ENCODE measurements at places on chromosomes 5 and 9.

DNA sequence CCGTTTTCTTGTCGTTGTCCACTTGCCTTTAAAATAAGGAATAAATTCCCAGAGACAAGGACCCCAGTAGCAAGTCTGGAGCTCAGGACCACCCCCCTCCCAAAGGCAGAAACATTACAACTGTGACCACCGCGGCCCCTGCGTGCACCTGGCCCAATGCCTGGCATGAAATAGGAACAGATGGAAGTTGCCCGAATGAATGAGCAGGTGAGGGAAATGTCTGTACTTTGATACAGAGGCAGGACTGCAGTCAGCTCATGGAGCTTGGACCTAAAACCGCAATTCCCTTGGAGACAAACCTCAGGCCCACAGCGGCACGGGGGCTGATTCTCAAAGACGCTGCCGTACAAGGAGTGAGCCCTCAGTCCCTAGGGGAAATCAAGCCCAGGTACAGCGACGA lies 55.3 kb upstream of the SARDH start:
- DNase-seq, result no peak

DNA sequence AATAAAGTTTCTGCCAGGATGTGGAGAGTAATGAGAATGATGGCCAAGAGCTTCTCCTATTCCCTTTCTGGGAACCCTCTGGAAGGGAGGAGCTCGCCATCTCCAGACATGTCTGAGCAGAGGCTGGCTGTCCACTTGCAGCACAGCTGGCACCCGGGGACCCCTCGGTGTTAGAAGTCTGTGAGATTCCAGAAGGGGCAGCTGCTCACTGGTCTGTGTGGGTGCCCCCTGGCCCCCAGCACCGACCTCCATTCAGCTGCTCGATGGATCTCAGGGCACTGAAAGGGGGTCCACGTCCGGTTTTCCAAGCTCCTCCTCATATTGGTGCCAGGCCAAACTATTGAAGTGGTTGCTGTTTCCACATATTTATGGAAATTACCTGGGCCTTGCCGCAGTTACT lies 3.6 kb upstream of the FAM163B start:
- DNase-seq, result no peak

- no peak for DNase-seq
Observed at GRCh38 chr9:131046093-131046380, 37.1 kb downstream of the LAMC3 start.

DNA sequence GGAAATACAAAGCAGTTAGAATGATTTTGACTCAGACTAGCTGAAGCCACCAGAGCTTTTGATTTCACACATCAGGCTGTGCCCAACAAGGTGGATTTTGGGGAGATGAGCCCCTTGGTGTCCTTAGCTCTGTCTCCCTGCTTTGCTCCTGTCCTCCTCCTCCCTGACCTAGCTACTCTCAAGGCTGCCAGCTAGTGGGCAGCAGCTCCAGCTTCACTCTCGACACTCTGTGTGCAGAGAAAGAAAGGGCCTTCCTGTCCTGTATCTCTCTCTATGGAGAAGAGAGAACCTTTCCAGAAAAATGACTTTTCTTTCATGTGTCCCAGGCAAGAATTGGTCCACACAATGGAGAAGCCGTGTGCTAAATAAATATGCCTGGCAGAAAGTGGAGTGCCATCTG lies 446.2 kb downstream of the SEMA5A start:
- DNase-seq, result no peak

- DNase-seq, result no peak
Observed at GRCh38 chr9:6230037-6230780, 14.6 kb downstream of the IL33 start.

GRCh38 chr5:81757404-81757803 lies 6.5 kb upstream of the SSBP2 start:
- DNase-seq, result no peak

GRCh38 chr9:91799113-91799744 lies 150.8 kb downstream of the ROR2 start:
- no peak for DNase-seq

DNA sequence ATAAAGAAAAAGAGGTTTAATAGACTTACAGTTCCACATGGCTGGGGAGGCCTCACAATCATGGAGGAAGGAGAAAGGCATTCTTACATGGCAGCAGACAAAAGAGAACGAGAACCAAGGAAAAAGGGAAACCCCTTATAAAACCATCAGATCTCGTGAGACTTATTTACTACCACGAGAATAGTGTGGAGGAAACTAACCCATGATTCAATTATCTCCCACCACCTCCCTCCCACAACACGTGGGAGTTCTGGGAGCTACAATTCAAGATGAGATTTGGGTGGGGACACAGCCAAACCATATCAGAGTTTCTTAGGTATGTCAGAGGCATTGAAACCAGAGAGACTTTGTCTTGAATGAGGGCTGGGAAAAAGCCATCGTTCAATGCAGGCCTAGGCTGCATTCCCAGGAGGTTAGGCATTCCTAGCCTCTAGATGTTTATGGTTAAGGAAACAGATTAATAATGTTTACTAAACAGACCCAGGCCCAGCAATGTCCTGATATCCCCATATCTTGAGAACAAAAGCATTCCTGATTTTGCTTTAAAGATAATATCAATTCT lies 7.5 kb upstream of the PAIP1 start:
- no peak for DNase-seq

DNA sequence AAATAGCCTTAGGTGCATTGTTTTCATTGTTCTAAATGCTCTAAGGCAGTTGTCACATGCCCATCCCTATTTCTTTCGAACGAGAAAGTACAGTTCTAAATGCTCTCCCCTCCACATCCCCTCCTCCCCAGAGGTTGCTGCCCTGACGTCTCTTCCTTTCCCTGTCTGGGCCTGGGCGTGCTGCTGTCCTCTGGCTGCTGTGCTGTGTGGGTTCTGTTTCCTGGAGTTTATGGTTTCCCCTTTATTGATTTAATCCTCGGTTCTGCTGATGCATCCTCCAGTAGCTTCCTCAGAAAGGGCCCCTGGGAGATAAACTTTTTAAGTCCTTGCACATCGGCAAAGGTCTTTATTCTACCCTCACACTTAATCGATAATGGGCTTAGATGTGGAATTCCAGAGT lies 48.8 kb downstream of the MVB12B start:
- DNase-seq, result no peak

DNA sequence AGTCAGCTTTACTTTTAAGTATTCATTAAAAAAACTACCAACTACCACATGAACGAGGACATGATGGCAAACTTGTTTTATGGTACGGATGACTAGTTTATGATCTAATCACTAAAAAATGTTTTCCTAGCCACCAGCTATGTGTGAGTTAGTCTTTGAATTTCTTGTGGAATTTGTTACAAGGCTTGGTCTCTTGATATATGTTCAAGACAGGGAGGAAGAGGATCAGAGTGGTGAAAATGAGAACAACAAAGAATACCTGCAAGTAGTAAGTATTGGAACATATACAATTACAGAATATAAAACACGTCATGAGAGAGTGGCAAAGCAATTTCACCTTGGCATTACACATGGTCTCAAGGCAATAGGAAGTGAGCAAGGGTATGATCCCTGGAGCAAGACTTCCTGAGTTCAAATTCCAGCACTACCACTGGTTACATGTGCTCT lies 548.6 kb upstream of the TLE4 start:
- no peak for DNase-seq

DNA sequence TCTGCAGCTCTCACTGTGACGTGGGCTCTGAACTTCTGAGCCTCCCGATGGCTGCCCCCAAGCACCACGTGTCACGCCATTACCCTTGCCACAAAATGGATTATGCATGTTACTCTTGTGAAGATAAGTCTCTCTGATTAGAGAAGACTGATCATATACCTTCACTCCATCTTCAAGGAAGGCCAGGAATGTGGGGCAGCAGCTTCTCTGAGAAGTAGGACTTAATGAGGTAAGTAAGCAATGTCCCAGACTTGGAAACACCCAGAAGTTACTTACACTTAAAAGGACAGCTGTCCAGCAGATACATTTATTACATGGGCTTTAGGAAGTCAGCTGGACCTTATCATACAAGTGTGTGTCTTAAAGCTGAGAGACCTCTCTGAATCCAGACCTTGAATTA lies 155.0 kb downstream of the FGF1 start:
- DNase-seq, result no peak

DNA sequence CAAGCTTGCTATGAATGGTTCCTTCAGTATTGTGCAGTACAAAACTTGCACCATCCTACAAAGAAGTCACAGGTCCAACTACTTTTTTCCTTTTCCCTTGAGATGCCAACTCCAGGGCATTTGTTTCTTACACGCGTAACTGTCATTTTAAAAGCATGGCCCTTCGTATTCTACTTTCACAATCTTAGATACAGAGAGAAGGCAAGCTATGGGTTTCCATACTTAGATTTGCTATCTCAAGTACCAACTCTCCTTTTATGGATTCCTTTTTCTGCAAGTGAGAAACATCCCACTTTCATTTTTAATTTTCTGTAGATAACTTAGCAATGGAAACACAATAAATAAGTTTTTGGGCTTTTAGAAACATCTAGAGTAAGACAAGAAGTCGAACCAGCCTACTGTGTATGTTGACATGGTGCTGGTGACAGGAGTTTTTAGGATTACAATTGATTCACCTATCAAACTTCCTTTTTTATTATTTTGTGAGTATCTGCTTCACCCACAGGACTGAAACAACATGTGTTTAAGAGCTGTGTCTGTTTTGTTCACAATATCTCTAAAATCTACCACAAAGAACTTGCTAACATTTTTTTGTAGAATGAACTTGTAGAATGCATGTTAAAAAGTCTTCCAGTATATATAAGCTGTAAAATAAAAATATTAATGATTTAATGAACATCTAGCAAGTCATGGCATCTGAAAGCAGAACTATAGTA lies 124.1 kb downstream of the FAM174A start:
- DNase-seq, result no peak

DNA sequence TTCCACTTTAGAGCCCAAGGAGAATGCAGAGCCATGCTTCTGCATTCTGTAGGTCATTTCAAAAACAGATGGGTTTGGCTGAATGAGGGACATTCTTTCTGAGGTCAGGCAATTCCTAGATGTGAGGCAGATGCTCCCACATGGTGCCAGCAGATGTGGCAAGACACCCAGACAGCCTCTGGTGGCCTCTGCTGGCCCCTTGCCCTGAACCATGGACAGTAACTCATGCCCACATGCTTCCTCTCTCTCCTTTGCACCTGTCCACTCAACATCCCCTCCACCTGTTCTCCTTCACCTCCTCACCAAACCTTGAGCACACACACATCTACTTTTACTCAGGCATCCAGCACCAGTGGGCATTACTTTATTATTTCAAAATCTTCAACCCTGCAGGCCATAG lies 252.3 kb downstream of the DNAH5 start:
- DNase-seq, result no peak

- no peak for DNase-seq
Observed at GRCh38 chr9:134642385-134643181, 980 bp downstream of the COL5A1 start.

GRCh38 chr9:107751567-107752210 lies 262.1 kb upstream of the KLF4 start:
- DNase-seq, result no peak

DNA sequence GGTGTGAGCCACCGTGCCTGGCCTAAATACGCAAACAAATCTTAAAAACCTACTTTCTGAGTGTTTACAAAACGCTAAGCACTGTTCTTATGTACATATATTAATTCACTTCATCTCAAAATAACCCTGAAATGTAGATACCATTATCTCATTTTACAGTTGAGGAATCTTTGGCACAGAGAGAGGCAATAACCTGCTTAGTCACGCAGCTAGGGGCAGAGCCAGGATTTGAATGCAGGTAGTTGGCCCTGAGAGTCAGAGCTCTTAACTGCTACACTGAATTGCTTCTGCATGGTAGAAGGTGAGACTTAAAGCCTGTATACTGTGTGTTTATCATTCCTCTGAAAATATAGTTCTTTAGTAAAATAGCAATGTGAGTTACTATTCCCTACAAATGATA lies 21.9 kb downstream of the ARHGEF37 start:
- DNase-seq, result no peak

DNA sequence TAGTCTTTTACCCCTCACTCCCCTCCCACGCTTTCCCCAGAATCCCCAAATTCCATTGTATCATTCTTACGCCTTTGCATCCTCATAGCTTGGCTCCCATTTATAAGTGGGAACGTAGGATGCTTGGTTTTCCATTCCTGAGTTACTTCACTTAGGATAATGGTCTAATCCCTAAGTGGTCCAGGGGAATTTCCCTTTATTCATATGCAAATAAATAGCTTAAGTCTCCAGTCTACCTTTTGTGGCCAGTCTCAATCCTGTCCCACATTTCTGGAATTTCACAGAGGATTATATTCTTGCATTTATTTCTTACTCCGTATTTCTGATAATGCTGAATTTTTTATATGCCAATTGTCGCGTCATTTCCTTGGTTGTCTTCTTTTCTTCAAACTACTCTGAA lies 245.6 kb upstream of the DAB2 start:
- no peak for DNase-seq

GRCh38 chr5:142520885-142521284 lies 165.0 kb downstream of the FGF1 start:
- no peak for DNase-seq

DNA sequence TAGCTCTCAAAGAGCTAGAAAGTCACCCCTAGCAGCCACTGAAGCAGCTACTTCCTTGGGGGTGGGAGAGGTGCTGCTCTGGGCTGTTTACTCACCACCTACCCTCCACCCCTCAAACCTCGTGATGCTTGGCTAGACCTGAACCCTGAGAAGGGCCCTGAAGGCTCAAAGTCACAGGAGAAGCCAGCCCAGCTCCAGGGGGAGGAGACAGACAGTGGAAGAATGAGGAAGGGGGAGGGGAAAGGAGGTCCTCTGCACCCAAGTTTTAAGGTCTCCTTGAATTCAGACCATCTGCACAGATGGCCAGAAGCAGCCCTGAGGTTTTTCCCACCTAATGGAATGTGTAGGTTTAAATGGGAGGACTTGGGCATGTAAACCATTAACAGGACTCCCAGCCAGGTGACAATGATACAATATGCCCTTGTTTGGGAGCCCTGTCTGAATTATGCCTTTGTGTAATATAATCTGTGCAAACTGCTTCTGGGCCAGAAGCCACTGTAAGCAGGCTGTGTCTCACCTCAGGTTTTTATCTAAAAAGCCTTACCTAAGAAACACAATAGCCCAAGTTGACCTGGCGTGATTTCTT lies 180.5 kb downstream of the PIK3R1 start:
- no peak for DNase-seq

DNA sequence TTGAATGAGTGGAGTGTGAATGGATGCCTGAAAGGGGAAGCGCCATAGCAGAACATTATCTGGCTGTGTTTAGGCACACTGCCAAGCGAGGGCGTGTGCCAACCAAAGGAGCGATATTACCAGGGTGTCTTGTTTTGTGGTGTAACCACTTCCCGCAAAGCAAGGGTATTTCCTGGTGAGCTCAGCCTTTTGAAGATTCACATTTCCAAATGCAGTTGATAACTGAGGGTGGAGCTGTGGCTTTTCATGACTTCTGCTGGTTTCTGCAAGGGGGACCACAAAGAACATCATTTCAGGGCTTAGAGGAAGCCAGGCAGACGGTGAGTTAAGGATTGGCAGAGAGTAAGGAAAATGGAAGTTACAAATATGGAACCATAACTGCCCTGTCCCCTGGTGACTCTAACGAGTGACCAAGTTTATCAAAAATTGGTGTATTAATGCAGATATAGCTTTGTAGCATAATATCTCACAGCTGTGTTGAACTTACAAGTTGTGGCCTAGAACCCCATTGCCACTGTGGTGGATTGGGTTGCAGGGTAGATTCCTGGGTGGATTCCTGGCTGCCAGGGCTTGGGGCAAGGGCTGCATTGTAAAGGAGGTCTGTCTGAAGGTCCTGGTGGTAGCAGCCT lies 71.4 kb downstream of the RALGPS1 start:
- DNase-seq, result peak; percentile 77
